A375 (cell line): ENCODE measurements at places on chromosomes 1 and 21. TPM values are rescaled to one million over a fixed set of nuclear protein-coding genes. Genes with fewer than 3 reads are reported as not detected.

The RGS8 gene
- total RNA-seq = 0.04 and 0.11 TPM in 2 replicates

The GNG12 gene
- total RNA-seq = 80.8 and 97.5 TPM in 2 replicates

The PPIAL4G gene
- total RNA-seq = not detected in 2 replicates

The FCGR2B gene
- total RNA-seq = 0.48 TPM in 1 of 2 replicates, not detected in the other

The KCNE1 gene
- 2.2 and 2.8 TPM in 2 replicates for total RNA-seq

The TMEM125 gene
- not detected in 2 replicates for total RNA-seq

The OR10Z1 gene
- total RNA-seq = not detected in 2 replicates

The KCNJ10 gene
- total RNA-seq = not detected in 2 replicates

The C1orf53 gene
- 22.3 and 24.8 TPM in 2 replicates for total RNA-seq

The WDR64 gene
- not detected in 2 replicates for total RNA-seq

The TIAM1 gene
- total RNA-seq = 19.2 and 21.6 TPM in 2 replicates

The GPR37L1 gene
- not detected in 2 replicates for total RNA-seq

The TDRD10 gene
- total RNA-seq = not detected in 2 replicates

The DMRTA2 gene
- total RNA-seq = 0.11 and 0.24 TPM in 2 replicates

The GABRD gene
- total RNA-seq = not detected in 2 replicates

The CD53 gene
- total RNA-seq = not detected in 2 replicates

The FAM167B gene
- total RNA-seq = 0.37 and 0.57 TPM in 2 replicates

The RXRG gene
- 6.2 and 7.2 TPM in 2 replicates for total RNA-seq

The ASB17 gene
- not detected in 2 replicates for total RNA-seq

The COL8A2 gene
- 1.1 and 1.3 TPM in 2 replicates for total RNA-seq
